ENCODE measurements at places on chromosomes 16 and 17.

DNA sequence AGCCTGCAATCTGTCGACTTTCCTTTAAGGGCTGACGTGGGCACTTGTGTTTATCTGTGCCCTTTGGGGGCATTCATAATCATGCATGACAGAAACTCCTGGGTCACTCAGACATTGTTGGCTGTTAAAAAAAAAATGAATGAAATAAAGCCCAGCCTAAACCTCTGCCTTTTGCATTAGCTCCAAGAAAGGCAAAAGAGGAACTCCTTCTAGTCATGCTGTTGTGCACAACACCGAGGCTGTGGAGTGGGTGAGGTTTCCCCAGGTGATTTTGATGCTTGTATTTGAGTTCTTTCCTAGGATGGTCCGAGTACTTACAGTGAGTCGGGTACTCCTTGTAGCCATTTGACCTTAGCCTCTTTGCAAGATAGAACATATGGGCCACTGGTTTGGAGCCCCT is 49.6 kb upstream of the IRX6 start:
- no peak for DNase-seq

DNA sequence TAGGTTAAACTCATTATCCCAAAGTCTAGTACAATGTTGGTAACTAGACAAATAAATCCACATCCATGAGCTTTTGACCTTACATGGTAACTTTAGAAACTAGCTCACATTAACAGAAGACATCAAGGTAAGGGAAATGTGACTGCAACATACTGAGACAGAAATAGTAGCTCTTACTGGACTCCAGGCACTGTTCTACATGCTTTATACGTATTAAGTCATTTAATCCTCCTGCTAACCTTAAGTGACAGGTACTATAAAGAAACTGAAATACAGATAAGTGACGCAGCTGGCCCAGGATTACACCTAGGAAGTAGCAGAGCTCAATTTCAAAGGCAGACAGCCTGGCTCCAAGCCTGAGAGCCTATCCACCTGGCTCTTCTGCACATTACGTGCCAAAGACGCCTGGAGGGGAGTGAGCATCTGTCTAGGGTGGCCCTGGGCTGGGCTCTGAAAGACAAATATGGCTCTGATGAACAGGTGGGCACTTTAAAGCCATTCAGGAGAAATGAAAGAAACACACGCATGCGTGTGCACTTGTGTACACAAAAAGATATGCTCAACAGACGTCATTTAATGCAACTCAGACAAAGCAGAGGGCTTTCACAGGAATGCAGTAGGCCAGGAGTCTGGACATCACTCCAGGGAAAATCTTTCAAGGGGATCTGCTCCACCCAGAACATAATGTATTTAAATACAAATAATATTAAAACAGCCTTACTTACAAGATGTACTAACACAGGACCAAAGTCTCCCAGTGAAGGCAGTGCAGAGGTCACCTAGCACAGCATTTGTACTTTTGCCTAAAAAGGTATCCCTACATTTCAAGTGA is 4.4 kb downstream of the ZC3H7A start:
- no peak for DNase-seq

- DNase-seq, result no peak
Observed at GRCh38 chr17:62091804-62092203, 26.7 kb upstream of the MED13 start.

DNA sequence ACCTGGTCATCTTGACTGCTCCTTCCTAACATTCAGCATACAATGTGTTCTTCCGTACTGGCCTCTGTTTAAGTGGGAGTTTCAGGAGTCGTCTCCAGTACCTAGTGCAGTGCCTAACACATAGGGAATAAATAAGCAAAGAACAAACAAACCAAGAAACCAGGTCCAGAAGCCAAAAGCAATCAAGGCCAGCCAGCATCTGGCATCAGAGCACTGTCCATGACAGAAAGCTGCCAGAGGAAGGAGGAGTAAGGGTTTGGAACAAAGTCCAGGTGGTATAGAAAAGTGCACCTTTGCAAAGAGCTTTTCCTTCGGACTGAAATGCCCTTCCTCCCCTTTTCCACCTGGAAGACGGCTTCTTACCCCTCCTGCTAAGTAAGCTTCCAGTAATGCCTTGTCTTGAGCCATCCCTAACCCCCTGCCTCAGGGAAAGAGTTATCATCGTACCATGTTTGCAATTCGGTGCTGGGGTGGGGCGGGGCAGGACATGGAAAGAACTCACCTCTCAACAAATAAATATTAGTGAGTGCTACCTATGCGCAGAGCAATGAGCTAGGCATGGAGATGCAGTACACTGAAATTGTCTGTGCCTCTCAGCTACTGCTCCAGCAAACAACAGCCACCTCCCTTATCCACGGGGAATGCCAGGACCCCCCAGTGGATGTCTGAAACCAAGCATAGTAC is 47.6 kb downstream of the C17orf67 start:
- DNase-seq, result no peak

- no peak for DNase-seq
Observed at GRCh38 chr16:66510298-66510697, 39.6 kb downstream of the TK2 start.

GRCh38 chr16:12210925-12211869 is 234.7 kb downstream of the SNX29 start:
- no peak for DNase-seq

DNA sequence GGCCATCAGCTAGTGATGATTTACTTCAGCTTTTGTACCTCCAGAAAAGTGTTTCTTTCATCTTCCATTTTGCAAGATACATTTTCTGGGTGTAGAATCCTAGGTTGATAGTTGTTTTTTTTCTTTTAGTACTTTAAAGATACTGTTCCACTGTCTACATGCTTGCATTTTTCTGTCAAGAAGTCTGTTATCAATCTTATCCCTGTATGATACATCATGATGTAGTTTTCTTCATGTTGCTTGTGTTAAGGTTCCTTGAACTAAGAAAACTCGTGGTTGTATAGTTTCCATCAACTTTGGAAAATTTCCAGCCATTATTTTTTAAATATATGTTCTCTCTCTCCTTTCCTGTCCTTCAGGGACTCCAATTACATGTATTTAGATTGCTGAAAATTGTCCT is 24.1 kb downstream of the DYNLL2 start:
- no peak for DNase-seq

DNA sequence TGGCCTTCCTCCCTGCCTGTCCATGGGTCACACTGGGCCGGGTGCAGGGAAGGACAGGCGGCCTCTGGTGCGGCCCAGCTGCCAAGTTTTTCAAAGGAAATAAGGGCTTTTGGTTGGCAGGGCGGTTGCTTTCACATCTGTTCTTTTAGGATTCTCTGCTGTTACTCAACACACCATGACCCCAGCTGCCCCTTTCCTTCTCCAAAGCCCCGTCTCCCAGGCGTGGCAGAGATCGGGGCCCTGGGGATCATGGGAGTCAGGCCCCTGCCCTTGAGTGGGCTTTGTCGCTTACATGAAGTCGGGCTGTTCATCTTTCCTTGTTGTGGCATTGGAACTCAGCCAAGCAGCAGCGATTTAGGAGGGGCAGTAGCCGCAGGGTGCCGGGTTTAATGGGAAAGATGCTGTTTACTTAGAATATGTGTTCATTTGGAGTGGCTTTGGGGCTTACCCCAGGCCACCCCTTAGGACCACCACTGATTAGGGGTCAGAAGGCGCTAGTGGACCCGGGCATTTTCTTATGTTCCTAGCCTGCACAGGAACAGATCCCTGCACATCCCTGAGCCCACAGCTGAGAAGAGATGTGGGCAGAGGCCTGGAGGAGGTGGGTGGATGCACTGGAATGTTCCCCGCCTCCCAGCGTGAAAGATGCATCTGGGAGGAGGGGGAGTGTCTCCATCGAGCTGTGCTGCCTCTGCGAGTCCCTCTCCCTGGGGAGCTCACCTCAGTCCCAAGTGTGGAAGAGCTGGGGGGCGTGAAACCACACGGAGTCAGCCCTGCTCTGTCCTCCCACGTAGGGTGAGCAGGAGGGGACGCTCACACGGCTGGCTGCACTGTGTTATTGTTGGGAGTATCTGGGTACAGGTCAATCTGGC is 6.8 kb upstream of the ADCY7 start:
- peak; percentile 65 for DNase-seq

DNA sequence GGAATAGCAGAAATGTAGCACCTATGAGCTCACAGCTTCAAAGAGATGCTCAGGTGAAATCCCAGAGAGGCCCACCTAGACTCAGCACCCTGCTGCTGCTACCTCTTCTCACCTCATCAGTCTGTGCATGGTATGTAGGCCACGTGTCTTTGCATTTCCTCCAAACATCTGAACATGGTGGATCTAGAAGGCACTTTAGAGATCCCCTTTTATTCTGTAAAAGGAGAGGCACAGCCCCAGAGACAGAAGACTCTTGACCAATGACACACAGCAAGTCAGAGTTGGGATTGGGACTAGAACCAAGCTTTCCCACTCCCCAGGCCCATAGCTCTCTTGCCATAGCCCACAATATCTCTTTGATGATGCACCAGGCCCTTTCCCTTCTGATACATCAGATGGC is 19.4 kb upstream of the NKD1 start:
- no peak for DNase-seq

GRCh38 chr16:19994466-19995170 is 79.1 kb downstream of the GPR139 start:
- no peak for DNase-seq

- no peak for DNase-seq
Observed at GRCh38 chr16:31190061-31190460, 10.1 kb downstream of the FUS start.

DNA sequence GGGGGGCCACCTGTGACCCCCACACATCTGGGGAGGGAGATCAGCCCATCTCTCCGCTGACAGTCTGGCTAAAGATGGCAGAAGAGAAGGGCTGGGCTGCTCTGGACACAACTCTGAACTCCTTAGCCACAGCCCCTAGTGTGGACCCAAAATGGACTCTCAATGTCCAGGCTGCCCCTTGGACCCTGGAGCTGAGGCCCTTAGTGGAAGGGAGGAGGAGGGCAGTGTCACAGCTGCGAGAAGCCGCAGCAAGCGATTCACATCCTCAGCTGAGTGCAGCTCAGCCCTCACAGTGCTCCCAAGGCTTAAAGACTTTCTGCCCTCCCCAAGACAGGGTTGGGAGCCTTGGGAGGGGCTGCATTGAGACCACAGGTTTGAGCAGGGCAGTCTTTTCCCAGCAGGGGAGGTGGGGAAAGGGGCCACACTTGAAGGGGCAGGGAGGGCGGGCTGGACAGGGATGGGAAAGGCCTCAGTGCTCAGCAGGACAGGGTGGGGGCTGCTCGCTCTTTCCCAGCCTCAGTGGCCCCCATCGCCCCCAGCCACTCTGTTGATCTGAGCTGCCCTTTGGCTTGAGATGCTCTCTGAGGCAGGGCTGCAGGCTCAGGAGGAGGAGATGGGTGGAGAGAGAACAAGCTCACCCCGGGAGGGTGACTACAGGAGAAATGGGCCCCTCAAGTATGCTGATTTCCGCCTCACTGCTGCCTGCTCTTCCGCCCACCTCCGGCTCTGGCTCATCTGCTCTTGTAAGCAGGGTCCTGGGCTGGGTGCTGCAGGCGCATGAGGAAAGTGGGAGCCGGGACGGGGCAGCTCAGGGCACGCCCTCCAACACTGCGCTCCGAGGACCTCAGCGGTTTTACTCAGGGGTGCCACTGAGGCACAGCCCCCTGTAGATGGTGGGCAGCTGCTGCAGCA is 50.9 kb upstream of the MTSS2 start:
- no peak for DNase-seq

DNA sequence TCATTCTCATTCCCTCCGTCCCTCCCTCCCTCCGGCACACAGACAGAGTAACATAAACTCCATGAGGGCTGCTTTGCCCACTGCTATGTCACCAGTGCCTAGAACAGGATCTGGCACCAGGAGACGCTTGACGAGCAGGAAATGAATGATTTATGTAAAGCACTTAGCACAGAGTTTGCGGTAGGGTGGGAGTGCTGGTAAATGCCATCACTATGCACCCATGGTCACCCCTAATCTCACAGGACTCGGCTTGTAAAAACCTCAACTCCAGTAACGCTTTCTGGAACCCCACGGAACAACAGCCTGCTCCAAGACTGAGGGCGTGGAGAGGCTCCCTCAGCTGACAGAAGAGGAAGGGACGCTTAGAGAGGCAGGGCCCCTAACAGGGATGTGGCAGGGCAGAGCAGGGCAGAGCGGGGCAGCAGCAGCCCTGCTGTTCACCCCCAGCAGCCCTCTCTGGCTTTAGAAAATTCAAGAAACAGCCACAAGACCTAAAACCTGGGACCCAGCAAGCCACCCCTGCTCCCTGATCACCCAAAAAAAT is 156.9 kb downstream of the C16orf78 start:
- peak; percentile 57 for DNase-seq

DNA sequence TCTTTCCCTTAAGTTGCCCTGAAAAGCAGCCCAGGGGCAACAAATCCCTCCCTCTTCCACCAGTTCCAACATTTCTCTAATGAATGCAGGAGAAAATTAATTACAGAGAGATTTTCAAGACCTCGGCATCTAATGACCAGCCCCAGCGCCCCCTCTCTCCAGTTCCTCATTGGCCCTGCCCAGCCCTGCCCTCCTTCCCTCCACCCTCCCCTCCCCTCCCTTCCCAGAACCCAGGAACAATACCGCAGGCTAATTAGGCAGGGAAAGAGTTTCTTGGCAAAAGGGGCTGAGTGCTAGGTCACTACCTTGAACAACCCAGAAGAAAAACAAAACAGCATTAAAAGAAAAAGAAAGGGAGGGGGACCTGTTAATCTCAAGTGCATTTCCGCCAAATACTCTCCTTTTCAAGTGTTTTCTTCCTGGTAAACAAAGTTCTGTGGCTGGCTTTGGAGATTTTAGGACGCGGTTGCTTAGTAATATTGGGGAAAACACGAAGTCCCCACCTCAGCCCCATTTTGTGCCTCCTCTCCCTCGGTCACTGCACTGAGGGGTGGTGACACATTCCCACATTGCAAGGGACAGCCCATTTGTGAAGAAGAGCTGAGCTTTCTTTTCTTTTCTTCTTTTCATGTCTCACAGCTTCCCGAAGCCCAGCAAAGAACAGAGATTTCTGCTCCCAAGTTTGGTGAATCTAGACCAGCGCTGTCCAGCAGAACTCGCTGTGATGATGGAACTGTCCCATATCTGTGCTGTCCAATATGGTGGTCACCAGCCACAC is 215.4 kb downstream of the SOX9 start:
- no peak for DNase-seq

DNA sequence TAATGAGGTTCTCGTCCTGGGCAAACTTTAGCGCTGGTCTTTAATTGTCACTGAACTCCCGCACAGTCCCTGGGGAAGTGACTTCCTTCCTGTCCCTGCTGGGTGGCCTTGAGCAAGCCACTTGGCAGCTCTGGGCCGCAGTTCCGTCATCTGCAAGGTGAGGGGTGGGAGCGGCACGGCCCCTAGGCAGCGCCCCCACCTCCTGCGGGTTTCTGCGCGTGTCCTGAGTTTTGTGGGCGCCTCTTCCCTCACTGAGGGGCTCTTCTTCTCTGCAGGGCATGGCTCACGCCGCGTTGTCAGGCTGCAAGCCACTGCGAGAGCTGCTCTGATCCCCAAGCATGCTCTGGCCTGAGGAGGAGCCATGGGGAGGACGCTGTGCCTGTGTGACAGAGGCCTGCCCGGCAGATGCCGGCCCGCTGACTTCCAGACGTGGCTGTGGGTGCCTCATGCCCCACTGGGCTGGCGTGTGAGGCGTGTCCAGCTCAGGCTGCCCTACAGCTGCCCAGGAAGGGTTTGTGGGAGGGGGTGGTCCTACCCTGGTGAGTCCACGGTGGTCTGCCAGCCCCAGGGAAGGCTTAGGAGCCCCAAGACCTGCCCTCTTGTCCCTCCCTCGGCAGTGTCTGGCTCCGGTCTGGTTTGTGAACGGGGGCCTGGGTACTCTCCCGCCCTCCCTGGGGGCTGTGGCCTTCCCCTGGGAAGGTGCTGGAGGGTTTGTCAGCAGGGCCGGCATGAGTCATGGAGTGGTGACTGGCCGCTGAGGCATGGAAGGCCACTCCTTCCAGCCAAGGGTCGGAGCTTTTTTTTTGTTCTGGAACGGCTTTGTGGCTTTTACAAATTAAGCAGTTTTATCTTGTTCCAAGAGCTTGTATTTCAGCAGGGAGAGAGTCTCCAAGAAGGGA is 182.0 kb downstream of the SEC14L1 start:
- DNase-seq, result no peak

Data from hematopoietic multipotent progenitor cell treated with erythropoietin and hydrocortisone succinate and interleukin-3 and kit ligand, for 4 days (in vitro differentiated cells).